Naive thymus-derived CD4-positive, alpha-beta T cell (primary cell): ENCODE measurements at places on chromosomes 3 and 15. TPM values are rescaled to one million over a fixed set of nuclear protein-coding genes. Genes with fewer than 3 reads are reported as not detected.

FETUB gene
- not detected for total RNA-seq

PLIN1 gene
- total RNA-seq, result 0.15 TPM in 1 of 2 replicates, not detected in the other

GNAI2 gene
- total RNA-seq, result 282 TPM

AHSG gene
- total RNA-seq, result not detected

GRCh38 chr15:91219206-91219605, 119.1 kb downstream of the SV2B start:
- H3K36me3 ChIP-seq, result no peaks in the 10 kb centered on the region
- H3K4me1 ChIP-seq, result no peaks in the 10 kb centered on the region
- H3K27ac ChIP-seq, result no peak overlapping the region

GRCh38 chr3:99407257-99407656, 231.1 kb upstream of the COL8A1 start:
- H3K27ac ChIP-seq, result no peak overlapping the region
- DNase-seq, result no peak
- H3K36me3 ChIP-seq, result no peaks in the 10 kb centered on the region

DNA sequence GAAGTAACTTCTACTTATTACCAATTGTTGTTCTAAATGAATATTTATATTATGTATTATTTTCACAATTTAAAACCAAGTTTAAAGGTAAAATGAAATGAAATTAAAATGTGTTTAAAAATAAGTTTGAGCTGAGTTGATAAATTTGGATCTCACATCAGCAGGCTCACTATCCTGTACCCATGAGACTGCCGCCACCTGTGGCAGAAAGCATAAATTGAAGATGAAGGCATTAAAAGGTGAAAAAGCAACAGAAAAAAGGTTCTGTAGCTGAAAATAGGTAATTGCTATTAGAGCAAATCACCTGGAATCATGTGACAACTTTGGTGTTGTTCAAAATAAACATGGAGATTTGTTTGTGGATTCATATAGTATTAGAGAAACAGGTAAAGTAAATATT, 133.0 kb upstream of the CADM2 start:
- H3K4me3 ChIP-seq, result no peak overlapping the region
- no peak overlapping the region for H3K27ac ChIP-seq
- no peaks in the 10 kb centered on the region for H3K36me3 ChIP-seq
- no peak for DNase-seq
- no peaks in the 10 kb centered on the region for H3K27me3 ChIP-seq
- no peaks in the 10 kb centered on the region for H3K4me1 ChIP-seq

GRCh38 chr15:96756146-96756545, 425.6 kb downstream of the NR2F2 start:
- H3K27ac ChIP-seq, result no peak overlapping the region
- no peak for DNase-seq
- no peaks in the 10 kb centered on the region for H3K27me3 ChIP-seq
- H3K36me3 ChIP-seq, result no peaks in the 10 kb centered on the region
- no peaks in the 10 kb centered on the region for H3K4me1 ChIP-seq

DNA sequence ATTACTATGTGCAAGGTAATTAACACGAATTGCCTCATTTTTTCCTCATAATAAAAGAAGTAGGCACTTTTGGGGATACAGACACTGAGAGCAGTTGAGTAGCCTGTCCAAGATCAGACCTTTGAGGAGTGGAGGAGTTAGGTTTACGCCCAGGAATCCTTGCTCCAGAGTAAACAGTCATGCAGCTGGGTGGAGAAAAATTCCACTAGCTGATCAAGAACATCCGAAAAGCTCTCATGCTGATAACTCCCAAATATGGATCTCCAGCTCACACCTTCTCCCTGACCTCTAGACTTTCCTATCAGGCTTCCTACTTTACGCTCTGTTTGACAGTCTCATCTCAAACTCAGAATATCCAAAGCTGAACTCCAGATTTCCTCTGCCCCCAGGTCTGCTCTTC, 53.3 kb downstream of the ST6GAL1 start:
- H3K27me3 ChIP-seq, result no peaks in the 10 kb centered on the region
- no peak for DNase-seq
- H3K4me1 ChIP-seq, result no peaks in the 10 kb centered on the region

- no peaks in the 10 kb centered on the region for H3K27me3 ChIP-seq
- no peaks in the 10 kb centered on the region for H3K4me1 ChIP-seq
- no peak overlapping the region for H3K27ac ChIP-seq
- no peak overlapping the region for H3K4me3 ChIP-seq
- no peak for DNase-seq
- no peaks in the 10 kb centered on the region for H3K36me3 ChIP-seq
Observed at GRCh38 chr3:127688022-127688415, 15.3 kb downstream of the ABTB1 start.

DNA sequence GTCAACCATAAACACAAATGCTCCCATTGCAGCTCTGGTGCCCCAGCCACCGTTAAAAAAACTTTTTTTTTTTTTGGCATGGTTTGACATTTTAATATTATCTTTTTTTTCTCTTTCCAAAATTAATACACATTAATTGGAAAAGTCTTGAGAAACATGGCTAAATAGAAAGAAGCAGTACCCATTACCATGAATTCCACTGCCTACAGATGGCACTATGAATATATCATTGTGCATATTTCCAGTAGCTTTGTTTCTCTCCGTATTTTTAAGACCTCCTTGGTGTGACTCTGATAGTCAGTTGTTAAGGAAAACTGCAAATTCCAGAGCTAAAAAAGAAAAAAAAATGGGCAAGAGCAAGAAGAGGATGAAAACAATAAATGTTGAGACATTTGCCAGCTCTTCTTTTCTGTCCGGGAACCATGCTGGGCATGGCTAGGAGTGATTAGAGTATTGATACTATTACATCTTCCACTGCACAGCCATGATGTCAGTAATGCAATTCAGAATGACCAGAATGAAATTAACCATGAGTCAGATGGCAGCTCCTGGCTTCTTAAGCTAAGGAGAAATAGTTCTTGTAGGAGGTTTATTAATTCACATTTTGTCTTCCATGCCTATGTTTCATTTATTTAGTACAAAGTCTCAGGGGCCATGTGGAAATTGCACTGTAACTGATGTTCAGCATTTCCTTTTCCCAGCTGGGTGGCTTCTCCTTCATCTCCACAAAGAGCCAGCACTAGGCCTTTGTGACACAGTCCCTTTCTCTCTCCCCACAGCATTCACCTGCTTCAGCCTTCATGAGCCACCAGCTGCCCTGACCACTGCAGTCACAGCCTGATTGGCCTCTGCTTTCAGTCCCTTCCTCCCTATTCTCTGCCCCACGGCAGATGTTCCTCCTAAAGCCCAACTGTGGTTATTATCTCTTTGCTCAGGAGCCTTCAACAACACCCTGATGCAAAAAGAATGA, 31.8 kb downstream of the SLC7A14 start:
- H3K36me3 ChIP-seq, result no peaks in the 10 kb centered on the region
- H3K27ac ChIP-seq, result no peak overlapping the region
- no peak overlapping the region for H3K4me3 ChIP-seq

GRCh38 chr3:177676148-177676547, 478.9 kb upstream of the TBL1XR1 start:
- DNase-seq, result no peak
- no peaks in the 10 kb centered on the region for H3K36me3 ChIP-seq
- no peaks in the 10 kb centered on the region for H3K27me3 ChIP-seq

GRCh38 chr3:120469882-120470301, 19.1 kb upstream of the FSTL1 start:
- no peak overlapping the region for H3K4me3 ChIP-seq
- DNase-seq, result no peak
- H3K27ac ChIP-seq, result no peak overlapping the region

GRCh38 chr3:140823106-140823505, 118.5 kb upstream of the SLC25A36 start:
- H3K4me3 ChIP-seq, result no peak overlapping the region
- DNase-seq, result no peak
- H3K4me1 ChIP-seq, result no peaks in the 10 kb centered on the region
- no peaks in the 10 kb centered on the region for H3K27me3 ChIP-seq
- H3K36me3 ChIP-seq, result no peaks in the 10 kb centered on the region
- no peak overlapping the region for H3K27ac ChIP-seq

GRCh38 chr3:141763088-141763750, at the start of gene GRK7:
Gene GRK7, plus strand, starts transcription at chr3:141763408. Its CDS starts 14,877 bp downstream, at chr3:141778285.
- H3K27me3 ChIP-seq, result no peaks in the 10 kb centered on the region
- no peaks in the 10 kb centered on the region for H3K4me1 ChIP-seq
- H3K36me3 ChIP-seq, result no peaks in the 10 kb centered on the region

DNA sequence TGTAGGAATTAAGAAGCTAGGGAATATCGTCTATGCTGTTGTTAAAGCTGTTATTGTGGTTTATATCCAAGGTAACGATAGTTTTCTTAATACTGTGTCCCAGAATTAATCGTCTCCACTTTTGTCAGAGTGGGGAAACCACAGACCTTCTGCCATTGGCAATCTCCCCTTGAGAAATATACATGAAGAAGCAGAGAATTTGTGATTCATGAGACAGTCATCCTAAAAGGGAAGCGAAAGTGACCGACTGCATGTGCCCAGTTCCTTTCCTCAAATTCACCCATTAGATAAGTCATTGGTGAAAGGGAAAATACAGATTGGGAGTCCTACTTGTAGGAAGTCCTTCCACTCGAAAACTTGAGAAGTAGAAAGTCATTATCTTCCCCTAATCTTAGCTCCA, 26.6 kb downstream of the DIPK2A start:
- no peak overlapping the region for H3K4me3 ChIP-seq
- H3K36me3 ChIP-seq, result no peaks in the 10 kb centered on the region
- H3K27me3 ChIP-seq, result no peaks in the 10 kb centered on the region
- no peak overlapping the region for H3K27ac ChIP-seq

DNA sequence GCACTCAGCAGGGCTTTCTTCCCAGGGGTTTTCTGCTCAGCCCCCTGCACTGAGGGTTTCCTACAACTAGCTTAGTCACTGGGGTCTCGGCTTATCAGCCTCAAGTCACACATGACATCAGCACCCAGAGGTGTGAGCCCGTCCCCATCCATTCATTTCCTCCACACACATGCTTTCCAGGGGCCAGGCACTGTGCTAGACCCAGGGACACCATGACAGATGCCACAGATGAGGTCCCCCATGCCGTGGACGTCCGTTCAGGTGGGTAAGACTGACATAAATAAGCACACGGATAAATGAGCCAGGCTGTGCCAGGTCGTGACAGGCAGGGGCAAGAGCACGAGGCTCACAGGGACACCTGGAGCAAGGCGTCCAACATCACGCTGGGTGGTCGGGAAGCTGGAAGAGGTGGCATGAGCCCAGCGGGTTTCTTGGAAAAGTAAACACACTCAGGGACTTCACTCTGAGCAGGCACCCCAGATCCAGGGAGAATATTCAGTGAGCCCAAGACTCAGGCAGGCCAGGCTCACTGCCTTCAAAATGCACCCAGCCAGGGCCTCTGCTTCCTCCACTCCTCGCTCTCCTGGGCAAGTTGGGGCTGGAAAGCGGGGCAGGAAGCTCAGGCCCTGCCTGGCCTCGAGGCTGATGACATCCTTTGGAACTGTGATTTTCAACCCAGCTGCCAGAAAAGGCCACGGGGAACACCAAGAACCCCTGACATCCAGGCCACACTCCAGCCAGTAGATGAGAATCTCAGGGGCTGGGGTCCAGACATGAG, 139.3 kb downstream of the CHSY1 start:
- no peak overlapping the region for H3K27ac ChIP-seq
- no peaks in the 10 kb centered on the region for H3K4me1 ChIP-seq
- DNase-seq, result no peak
- H3K4me3 ChIP-seq, result no peak overlapping the region
- H3K36me3 ChIP-seq, result no peaks in the 10 kb centered on the region

DNA sequence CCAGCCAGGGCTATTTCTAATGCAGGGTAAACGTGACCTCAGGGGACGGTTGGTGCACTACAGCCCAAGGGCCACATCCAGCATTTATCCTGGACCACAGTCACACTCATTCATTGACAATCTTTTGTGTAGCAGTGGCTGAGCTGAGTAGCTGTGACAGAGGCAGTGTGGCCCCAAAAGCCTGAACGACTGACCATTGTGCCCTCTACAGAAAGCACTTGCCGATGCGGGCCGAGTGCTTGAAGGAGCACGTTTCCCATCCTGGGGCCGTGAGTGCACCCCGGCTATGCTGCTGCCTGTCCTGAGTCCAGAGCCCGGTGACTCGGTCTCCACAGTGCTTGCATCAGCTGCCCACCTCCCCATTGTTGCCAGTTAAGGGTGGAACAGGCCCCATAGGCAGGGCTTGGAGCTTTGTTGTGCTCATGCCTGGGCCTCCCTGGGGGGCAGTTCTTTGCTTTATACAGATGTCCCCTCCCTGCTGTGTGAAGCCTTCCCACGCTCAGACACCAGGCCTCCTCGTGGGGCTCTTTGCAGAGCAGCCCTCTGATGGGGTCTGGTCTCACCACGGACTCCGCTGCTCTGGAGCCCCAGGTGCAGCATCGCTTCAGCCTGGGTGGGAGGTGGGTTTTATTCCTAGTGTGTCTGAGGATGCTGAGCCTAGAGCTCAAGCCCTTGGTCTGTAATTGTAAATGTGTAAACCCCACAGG, 13.0 kb upstream of the SNRPA1 start:
- no peak for DNase-seq
- H3K27me3 ChIP-seq, result no peaks in the 10 kb centered on the region
- H3K4me3 ChIP-seq, result no peak overlapping the region
- no peak overlapping the region for H3K27ac ChIP-seq
- H3K36me3 ChIP-seq, result no peaks in the 10 kb centered on the region
- H3K4me1 ChIP-seq, result no peaks in the 10 kb centered on the region

DNA sequence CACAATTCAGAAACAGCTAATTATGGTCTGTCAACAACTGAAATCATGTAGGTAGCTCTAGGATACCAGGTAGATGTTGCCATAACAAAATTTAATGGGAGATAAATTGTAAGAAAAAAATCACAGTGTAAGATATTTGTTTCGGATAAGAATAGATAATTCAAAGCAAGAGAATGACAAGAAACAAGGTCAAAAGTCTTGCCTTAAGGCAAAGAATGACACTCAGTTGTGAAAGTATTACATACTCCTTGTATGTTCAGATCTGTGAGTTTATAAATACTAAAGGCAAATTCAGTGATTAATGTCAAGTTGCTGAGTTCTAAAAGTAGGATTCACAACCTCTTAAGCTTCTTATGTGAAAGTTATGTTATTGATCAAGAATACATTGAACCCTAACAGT, 772.2 kb upstream of the SGO1 start:
- no peak overlapping the region for H3K27ac ChIP-seq
- no peaks in the 10 kb centered on the region for H3K4me1 ChIP-seq
- DNase-seq, result no peak
- H3K36me3 ChIP-seq, result no peaks in the 10 kb centered on the region
- H3K4me3 ChIP-seq, result no peak overlapping the region

- no peaks in the 10 kb centered on the region for H3K36me3 ChIP-seq
- no peak for DNase-seq
- H3K27ac ChIP-seq, result no peak overlapping the region
- H3K4me1 ChIP-seq, result no peaks in the 10 kb centered on the region
- no peaks in the 10 kb centered on the region for H3K27me3 ChIP-seq
- H3K4me3 ChIP-seq, result no peak overlapping the region
Observed at GRCh38 chr15:41004490-41004889, 51.2 kb downstream of the CHAC1 start.

- no peak overlapping the region for H3K27ac ChIP-seq
- H3K27me3 ChIP-seq, result no peaks in the 10 kb centered on the region
- peaks cover 5% of the 10 kb centered on the region for H3K4me1 ChIP-seq
- H3K36me3 ChIP-seq, result no peaks in the 10 kb centered on the region
- H3K4me3 ChIP-seq, result no peak overlapping the region
- no peak for DNase-seq
Observed at GRCh38 chr3:18687286-18687685, 262.1 kb upstream of the SATB1 start.

GRCh38 chr3:47261301-47261700, 21.3 kb downstream of the KIF9 start:
- no peaks in the 10 kb centered on the region for H3K27me3 ChIP-seq
- no peaks in the 10 kb centered on the region for H3K36me3 ChIP-seq
- H3K4me3 ChIP-seq, result no peak overlapping the region
- no peak overlapping the region for H3K27ac ChIP-seq
- no peaks in the 10 kb centered on the region for H3K4me1 ChIP-seq
